ENCODE measurements at places on chromosomes 2 and 18.

DNA sequence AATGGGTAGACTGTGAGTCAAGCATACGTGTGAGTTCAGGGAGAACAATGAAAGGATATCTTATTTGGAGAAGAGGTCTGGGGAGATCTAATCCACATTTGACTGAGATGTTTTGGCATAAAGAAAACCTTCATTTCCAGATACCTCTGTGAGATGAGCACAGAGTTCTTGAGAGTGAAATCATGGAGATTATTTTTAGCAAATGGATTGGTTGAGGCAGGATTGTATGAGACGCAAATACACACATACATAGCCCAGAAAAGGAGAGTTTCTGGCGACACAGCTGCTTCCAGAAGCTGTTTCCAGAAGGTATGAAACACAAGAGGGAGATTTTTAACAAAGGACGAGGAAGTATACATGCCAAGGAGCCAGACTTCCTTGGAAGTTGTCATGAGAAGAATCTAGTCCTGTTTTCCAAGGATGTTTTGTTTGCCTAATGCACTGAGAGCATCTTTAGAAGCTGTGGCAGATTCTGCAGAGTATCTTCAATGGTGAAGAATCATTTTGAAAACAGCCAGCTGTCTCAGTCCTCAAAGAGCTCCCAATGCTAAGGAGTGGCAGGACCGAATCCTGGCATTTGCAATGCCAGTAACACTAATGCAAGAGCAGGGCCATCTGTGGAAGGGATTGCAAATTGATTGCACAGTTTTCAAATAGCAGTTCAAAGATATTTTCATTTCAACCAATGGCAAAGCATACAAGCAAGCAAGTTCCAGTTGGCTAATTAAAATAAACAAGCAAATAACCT, 177.2 kb downstream of the SETBP1 start:
- DNase-seq: no peak

DNA sequence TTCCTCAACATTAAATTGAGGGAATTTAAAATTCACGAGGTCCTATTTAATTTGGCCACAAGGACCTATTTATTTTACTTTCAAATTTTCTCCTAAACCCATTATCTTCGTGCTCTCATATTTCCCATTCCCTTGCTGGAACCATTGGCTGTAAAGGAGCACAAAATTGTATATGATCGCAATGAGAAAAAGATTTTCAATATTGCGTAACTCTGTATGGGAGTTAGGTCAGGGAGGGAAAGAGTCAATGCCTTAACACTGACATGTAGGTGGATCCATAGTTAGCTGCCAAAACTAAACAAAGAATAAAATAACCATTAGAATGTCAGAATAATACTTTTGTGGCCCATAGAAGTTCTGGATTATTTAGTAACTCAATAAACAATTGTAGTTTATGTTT, 40.6 kb upstream of the ZC3H15 start:
- DNase-seq: no peak

DNA sequence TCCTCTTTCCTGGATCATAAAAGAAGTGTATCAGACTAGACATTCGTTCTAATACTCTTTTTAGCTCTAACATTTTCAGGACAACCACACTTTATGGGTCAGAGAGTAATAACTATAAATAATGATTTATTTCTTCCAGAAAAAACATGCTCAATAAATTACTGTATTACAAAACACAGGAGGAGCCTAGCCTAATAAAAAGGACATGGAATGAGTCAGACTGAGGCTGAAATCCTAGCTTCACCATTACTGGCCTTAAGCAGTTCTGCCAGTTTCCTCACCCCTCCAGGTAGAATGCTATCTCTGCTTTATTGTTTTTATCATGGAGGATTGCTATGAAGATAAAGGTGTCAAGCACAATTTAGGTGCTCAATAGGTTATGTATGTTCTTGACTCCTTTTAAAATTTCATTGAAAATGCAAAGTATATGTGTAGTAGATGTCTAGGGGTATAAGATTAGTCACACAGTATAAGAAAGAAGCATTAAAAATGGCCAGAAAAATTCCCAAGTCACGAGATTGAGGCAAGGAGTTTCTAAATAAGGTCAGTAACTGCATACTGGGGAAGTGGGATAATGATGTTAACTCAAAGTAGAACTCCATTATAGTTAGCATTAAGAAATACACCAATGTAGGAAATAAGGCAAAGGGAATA, 105.5 kb upstream of the NEUROD1 start:
- DNase-seq: no peak

DNA sequence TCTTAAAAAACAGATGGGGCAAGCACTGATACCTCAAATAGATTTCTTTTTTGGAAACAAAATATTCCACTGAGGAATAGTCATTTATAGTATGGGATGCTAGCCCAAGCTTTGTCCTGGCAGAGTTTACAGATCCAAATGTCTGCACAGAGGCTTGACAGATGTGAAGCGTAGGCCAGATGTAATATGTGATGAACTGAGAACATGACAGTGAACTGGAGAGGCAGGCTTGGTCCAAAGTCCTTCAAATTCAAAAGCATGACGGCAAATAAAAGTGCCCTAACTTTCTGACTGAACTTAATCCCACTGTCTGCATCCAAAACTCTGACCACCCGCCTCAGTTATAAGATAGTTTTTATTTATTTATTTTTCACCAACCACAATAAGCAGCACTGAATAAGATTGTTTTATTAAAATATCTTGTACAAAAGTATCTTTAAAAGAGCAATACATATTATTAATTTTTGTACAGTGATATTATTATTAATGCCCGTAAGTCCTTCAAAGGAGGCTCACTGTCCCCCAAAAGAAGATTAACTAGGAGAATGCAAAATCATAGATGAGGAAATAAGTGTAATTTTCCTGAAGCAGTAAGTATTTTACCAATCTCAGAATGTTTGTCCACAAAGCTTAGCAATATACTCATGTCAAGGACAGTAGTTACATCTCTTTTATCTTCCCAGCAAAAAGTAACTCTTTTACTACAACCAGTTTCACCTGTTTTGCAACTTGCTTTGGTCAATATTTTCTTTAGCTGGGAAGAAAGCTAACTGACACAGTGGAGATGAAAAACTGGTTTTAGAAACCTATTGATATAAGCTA, 10.7 kb upstream of the SPOPL start:
- DNase-seq: no peak

- no peak for DNase-seq
Observed at GRCh38 chr2:138245310-138245709, 256.3 kb upstream of the SPOPL start.

- DNase-seq: no peak
Observed at GRCh38 chr2:132757676-132758075, 87.7 kb upstream of the LYPD1 start.

GRCh38 chr18:21115519-21116411, 4.2 kb upstream of the ROCK1 start:
- DNase-seq: no peak

DNA sequence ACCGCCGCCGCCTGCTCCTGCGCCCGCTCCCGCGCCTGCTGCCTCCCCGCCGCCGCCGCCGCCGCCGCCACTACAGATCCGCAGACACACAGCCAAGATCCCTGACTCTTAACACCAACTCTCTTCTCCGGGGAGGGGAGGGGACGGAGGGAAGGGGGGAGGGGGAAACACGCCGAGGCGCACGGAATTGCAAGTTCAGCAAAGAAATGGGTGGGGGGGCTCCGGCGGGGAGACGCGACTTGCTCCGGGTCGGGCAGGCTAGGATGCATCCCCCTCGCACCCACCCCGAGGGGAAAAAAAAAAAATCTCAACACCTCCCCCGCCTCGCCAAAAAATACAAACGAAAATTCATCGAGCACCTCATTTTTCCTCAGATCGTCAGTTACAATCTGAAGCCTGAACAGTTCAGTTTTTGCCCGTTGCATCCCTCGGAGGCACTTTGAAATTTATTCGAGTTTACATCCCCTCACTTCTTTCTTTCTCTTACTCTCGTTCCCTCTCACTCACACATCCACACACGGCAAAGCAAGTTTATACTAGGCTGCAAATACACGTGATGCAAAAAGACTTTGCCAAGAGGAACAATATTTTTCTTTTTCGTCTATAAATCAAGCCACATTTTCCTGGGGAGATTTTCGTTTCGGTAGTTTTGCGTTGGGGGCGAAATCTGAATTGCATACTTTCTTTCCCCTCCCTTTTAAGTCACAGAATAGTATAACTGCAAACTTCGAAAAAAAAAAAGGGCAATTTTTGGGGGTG, at the start of gene TCF4:
TSS of gene TCF4 (minus strand) at position 82 of the 759 bp plus-strand sequence. CDS start 1,076 bp downstream, outside the sequence.
- peak; percentile 79 for DNase-seq

GRCh38 chr2:48006094-48006493, 99.8 kb upstream of the FBXO11 start:
- DNase-seq: no peak

DNA sequence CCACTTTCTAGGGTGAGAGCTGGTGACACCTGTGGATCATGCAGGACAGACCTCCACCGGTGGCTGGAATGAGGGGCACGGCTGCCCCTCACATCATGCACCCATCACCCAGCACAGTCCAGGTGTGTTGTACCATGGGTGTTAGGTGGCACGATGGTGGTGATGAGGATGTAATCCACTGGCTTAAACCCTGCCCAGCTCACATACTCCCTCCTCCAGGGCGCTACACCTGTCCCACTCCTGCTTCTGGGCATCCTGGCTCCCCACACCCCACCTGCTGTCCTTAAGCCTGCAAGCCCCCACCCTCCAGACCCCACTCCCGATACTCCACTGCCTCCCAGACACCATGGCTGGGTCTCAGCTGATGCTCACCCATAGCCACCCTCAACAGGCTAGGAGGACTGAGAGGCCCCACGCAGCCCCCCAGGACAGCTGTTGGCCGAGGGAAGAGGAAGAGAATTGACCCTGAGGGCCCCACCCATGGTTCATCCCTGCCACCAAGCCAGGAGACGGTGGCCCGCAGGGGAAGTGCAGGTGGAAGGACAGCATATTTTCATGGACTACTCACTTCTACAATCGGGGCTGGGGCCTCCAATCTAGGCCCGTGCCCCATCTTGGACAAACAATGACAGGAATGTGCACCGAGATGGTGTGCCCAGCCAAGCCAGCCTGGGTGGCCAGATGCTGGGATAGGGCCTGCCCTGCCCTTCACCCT, 34.3 kb downstream of the MAL start:
- no peak for DNase-seq

DNA sequence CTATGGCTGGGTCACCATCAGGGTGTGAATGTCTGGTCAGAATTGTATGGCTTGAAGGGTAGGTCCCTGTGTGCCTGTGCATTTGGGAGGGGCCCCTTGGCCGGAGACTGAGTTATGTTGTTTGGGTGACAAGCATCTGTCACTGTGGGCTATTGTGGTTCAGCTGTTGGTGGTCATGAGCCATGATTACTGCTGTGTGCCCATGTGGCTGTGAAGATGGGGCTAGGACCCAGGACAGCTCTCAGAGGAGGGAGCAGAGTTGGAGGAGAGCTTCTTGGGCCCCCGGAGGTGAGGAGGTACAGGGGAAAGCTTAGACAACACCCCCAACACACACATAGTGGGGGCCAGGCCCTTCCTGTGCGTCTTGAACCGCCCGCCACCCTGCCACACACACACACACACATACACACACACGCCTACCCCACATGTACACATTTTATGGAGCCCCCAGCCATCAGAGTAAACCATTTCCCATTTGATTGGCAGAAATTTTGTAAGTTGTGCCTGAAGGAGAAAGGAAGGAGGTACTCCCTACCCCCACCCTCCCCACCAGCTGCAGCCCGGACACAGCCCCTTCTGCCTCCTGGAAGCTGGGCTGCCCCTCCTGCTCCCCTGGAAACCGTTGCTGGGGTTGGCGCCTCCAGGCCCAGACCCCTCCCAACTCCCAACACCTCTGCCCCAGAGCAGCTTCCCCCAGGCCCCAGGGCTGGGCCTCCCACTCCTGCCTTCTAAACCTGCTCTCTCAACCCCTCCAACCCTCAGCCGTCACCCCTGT, 2.0 kb downstream of the GAREM2 start:
- DNase-seq: no peak

- no peak for DNase-seq
Observed at GRCh38 chr18:46034230-46034629, 37.8 kb downstream of the PSTPIP2 start.

DNA sequence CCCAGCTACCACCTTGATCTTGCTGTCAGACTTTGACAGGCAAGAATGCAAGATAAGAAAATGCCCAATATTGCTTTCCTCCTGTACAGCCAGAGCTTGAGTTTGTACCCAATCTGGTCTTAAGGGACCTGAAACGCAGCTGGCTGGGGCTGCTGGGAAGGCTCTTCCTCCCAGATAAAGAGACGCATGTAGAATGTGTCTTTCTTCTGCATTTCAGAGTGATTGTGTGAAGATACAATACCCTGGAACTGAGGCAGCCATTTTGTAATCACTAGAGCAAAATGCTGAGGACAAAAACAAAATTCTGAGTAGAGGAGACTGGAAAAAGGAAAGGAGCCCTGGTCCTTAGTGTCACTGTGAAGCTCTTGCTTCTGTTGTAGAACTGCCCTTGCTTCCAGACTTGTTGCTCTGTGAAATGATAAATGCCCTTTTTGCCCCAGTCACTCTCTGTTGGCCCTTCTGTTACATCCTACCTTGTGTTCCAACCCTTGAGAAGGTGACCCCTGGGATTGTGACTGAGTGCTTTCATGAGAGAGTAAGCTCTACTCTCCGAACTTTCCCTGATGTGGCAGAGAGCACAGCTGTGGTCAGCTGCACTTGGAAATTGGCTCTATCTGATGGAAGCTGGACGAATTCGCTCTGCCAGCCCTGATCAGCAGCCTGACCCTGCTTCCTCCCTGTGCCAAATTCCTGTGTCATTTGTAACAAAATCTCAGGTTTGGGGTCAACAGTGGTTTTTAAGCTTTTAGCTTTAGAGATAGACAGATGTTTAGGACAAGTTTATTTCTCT, 137.4 kb upstream of the RBMS1 start:
- no peak for DNase-seq

DNA sequence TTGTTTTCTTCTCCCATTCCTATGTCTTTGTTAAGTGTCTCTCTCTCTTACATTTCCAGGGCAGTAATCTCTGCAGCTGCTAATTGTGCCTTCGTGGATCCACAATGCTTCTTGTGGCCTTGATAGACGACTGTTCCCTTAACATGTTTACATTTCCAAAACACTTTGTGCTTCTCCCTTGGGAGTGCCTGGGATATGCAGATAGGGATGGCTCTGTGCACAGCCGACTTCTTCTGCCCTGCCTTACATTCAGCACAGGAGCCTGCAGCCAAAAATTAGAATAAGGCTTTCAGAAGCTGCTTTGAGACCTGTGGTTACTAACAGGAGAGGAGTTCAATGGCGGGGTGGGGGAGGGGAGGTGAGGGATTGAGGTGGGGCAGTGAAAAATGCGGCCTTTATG, 328.9 kb downstream of the TDRD15 start:
- DNase-seq: no peak

DNA sequence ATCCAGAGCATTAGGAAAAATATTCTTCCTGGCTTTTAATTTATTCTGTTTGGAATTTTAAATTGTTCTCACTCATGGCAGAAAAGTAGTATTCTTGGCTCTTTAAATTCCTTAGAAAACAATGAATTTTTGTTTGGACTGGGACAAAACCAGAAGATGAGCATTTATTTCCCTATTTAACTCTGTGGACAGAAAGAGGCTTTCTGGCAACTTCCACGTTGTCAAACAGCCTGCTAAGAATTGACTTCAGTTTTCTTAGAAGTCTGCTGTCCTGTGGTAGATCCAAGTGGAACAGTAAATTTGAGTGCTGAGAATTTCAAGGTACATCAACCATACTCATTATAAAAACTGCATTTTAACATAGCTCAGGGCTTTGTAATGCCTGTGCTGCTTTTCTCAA, 83.8 kb downstream of the MGAT5 start:
- no peak for DNase-seq

GRCh38 chr2:113886479-113887008, 3.3 kb upstream of the ACTR3 start:
- no peak for DNase-seq
